Hematopoietic multipotent progenitor cell treated with erythropoietin and hydrocortisone succinate and interleukin-3 and kit ligand, for 8 days (in vitro differentiated cells): ENCODE measurements at places on chromosomes 1 and 21.

DNA sequence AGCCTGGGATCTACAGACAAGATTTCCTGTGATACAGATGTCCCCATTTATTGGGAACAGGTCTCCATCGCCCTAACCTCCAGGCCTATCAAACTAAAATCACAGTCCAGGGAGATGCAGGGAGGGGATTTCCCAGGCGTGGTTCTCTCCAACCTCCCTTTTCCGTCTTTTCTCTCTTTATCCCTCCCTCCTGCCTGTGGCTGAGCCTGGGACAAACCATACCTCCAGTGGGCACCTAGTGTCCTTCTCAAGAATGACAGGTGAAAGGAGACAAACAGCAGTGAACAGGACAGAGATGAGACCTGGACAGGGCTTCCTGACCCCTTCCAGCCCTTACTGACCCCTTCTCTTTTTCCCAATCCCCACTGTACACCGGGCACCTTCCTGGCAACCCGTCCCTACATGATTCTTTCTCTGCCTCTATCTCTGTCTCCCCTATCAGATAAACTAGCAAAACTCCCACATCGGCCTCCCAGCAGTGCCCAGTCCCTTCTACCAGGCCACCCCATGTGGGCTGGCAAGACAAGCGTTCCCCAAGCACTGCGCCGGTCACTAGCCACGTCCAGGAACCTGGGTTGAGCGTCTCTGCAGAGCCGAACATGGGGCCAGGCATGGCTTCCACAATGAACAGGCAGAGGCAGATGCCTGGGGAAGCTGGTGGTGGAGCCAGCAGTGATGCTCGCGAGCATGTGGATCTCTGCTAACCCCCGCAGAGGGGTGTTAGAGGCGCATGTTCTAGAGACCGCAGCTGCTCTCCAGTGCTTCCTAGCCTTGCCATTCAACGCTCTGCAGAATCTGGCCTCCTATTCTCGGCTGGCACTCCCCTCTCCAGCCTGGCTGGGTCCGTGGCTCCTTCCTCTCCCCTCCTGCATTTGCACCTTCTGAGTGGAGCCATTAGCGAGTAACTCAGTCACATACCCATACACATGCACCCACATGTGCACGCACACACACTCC lies 54.7 kb downstream of the ELK4 start:
- no peak for DNase-seq

GRCh38 chr1:92709738-92710137 lies 75.2 kb downstream of the EVI5 start:
- DNase-seq, result no peak

DNA sequence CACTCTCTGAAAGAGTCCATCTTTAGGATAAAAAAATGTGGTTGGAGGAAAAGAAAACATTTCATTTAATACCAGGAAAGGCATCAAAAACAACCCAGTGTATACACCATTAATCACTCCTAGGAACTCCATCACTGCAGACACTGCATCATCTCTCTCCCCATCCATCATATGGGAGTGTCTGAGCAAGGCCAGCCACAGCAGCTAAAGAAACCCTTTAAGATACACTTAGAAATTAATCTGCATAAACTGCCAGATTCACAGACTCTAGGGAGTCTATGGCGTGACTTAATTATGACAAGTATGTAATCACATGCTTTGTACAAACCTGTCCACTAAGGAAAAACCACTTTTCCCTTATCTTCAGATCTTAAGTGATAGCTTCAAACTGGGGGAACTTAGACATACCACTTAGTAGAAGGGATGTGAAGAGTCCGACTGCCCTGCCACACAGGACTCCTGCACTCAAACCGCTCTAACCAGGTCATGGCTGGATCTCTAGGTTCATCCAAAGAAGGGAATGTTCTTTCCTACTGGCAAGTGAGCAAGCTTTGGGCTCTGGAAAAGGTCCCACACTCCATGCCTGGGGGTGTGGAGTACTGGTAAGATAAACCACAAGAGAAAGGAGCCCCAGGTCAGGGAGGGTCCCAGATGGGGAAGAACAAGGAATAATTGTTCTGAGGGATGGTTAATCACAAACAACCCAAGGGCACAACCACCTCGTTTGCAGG lies 61.0 kb upstream of the C8B start:
- DNase-seq, result no peak

DNA sequence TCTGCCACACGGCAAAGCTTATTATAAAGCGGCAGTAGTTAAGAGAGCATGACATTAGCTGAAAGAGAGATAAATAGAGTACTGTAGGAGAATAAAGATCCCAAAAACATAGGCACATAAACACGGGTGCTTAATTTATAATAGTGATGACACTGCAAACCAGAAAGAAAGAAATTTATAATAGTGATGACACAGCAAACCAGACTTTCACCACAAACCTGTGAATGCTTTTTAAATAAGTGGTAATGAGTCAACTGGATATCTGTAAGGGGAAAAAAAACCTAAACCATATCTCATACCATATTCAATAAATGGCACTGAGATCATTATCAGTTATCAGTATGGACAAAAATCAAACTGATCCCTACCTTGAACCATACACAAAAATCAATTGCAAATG lies 25.5 kb downstream of the USP1 start:
- no peak for DNase-seq

DNA sequence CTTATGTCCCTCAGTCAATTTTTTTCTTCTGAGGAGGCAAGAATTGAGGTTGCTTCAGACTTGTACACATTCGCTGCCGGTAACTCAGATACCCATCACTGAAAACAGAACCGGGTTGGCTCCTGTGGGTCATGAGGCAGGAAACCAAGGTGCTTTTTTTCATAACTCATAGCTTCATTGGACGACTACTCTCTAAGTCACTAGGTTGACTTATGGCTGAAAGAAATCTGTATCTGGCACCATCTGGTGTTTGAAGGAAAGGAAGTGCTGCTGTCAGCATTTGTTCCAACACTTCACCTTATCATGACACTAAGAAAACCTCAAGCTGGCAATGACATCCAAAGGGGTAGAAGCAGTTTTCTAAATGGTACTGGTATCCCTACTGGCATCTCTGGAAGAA lies 82.3 kb downstream of the TBX19 start:
- peak; percentile 83 for DNase-seq

GRCh38 chr1:33753087-33753856 lies 110.6 kb upstream of the HMGB4 start:
- no peak for DNase-seq

DNA sequence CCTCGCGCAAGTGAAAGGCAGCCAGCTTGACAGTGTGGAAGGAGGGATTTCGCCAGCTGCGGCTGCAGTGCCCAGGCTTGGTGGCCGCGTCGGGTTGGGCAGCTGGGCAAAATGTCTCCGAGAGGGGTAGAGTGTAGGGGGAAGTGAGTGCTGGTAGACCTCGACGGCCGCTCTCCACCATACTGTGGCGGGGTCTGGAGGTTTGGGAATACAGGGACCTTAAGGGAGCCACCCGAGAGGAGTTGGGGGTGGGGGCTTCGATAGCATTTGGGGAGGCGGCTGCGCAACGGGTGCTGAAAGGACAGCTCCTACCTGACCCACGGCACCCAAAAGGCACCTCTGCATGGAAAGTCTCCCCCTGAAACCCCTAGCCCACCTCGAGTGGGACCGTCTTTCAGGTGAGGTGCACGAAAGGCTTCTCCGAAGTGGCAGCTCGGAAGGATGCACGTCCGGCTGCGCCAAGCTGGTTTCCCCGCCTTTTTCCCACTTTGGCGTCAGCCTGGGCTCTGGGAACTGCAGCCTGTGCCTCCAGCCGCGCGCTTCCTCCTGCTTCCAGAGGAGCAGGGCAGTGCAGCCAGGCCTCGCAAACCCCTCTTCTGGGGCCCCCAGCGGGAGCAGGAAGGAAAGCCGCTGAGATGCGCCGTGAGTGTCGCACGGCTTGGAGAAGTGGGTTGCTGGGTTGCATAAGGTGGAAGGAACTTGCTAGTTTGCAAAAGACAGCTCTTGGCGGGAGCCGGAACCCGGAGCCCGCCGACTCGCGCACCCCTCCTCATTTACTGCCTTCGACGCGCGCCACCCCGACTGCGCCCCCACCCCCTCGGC lies 531 bp upstream of the HMGN2 start:
- DNase-seq, result peak; percentile 67

DNA sequence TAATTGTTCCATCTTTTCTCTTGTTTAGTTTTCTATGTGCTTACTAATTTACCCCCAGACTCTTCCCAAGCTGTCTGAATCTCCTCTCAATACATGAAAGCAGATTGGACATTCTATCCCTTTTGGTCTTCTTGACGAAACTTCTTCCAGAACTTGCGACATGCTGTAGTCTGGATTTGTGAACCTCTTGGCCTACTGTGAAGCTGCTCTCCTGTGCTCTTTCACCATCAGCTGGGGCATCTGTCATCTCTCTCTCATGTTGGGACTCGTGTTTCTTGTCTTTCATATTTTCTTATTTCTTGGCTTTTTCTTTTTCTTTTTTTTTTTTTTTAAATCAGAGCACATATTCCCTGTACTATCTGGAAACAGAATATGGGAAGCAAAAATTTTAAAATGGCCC lies 6.8 kb downstream of the CPT2 start:
- no peak for DNase-seq

DNA sequence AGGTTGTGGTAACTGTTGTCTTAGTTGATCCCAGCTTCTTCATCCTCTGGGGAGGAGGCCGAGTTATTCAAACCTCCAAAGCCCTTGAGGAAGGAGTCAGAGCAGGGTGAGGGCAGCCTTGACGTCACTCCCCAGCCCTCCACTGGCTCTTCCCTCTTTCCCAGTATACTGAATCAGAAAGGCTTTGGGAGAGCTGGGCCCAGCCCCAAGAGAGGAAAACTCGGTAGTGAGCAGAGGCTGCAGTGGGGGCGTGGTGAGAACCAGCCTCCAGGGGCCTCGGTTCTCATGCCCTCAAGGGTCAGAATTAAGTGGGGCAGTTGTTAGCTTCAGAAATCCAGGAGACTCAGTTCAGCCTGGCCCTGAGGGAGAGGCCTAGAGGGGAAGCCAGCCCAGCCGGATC lies 1.8 kb upstream of the GJA4 start:
- DNase-seq, result no peak

GRCh38 chr1:228546541-228547463 lies 59.6 kb downstream of the RNF187 start:
- DNase-seq, result no peak

DNA sequence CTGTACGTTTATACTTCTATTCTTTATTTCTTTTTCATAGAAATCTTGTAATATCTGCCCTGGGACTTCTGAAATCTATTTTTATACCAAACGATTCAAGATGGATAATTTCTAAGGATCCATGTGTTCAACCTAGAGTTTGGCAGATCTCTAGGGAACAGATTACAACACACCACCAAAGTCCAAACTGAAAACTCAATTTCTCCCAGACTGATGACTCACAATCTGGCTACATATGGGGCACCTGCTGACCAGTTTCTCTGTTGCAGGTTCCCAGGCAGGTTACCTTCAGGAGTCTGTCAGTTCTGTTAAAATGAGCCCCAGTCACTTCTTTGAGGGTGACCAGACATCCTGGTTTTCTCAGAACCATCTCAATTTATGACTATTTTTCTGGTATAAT lies 439.4 kb downstream of the GPATCH2 start:
- DNase-seq, result no peak

DNA sequence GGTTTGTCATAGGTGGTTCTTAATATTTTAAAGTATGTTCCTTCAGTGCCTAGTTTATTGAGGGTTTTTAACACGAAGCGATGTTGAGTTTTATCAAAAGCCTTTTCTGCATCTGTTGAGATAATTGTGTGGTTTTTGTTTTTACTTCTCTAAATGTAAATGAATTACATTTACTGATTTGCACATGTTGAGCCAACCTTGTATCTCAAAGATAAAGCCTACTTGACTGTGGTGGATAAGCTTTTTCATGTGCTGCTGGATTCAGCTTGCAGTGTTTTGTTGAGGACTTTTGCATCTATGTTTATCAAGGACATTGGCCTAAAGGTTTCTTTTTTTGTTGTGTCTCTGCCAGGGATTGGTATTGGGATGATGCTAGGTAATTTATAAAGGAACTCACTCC lies 142.5 kb downstream of the PRDM2 start:
- peak; percentile 10 for DNase-seq

GRCh38 chr21:34790834-34791233 lies 122.0 kb downstream of the CLIC6 start:
- DNase-seq, result no peak

GRCh38 chr1:172776071-172776470 lies 117.2 kb downstream of the FASLG start:
- no peak for DNase-seq

- no peak for DNase-seq
Observed at GRCh38 chr21:44456214-44456914, 1.1 kb downstream of the LRRC3 start.

- no peak for DNase-seq
Observed at GRCh38 chr1:32405672-32406467, 11.6 kb upstream of the BSDC1 start.

GRCh38 chr1:229437443-229437842 lies 3.5 kb upstream of the ACTA1 start:
- DNase-seq, result no peak

GRCh38 chr1:154864189-154864975 lies 5.7 kb downstream of the KCNN3 start:
- DNase-seq, result no peak

GRCh38 chr1:56223968-56224367 lies 355.4 kb downstream of the PLPP3 start:
- DNase-seq, result no peak

DNA sequence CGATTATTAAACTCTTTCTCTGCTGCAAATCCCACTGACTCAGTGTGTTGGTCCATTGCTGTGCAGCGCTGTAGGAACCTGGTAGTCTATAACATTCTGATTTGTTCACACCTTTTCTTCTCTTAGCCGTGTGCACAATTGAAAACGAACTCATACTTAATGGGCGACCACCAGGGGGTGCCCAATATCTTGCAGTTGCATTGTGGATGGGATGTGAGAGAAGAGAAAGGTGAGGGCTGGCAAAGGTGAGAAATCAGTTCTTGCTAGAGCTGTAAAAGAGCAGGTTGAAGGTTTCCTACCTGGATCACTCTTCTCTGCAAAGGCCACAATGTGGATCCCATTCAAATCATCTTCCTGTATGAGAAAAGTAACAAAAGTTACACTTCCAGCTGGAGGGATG lies 51.0 kb downstream of the CASQ2 start:
- peak; percentile 34 for DNase-seq

- no peak for DNase-seq
Observed at GRCh38 chr1:66282891-66283621, 250.9 kb upstream of the SGIP1 start.

DNA sequence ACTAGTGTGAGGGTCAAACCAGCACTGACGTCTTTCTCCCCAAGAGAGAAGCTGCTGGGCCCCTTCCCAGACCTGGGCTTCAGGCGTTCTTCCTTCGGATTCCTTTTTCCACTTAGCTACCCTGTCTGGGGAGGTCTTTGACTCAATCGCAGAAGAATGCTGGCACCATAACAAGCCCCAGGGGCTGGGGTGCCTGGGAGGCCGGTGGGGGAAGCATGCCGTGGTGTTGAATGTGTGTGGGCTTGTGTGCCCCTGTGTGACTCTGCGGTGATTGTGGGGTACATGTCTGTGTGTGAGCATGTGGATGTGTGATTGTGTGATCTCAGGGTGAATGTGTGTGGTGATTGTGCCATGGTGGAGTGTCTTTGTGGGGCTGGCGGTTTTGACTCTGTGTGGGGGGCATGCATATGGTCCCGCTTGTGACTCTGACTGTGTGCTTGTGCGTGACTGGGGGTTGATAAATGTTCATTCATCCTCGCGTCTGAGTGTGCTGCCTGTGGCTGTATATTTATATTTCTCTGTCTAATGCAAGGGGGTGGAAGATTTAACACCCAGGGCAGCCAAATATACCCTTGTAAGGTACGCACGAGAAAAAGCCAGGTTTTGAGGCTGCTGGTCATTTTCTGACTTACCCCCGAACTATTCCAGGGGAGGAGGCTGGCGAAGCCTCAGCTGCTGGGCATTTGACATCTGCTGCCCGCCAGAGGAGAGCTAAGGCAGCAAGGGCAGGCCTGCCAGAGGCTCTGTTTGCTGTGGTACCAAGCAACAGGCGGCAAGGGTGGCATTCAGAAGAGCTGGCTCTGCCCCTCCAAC lies 1.1 kb upstream of the SYNC start:
- DNase-seq, result no peak
